Pons (tissue), 1 donor: ENCODE measurements at places on chromosomes 2 and 18.

GRCh38 chr2:151972241-151973012 is 126.4 kb downstream of the CACNB4 start:
- DNase-seq: no peak

- no peak for DNase-seq
Measured at GRCh38 chr2:184339966-184340365, 258.4 kb upstream of the ZNF804A start.

- no peak for DNase-seq
Measured at GRCh38 chr2:234032279-234032856, 18.1 kb upstream of the SPP2 start.

- no peak for DNase-seq
Measured at GRCh38 chr18:1057367-1057766, 152.7 kb downstream of the ADCYAP1 start.

DNA sequence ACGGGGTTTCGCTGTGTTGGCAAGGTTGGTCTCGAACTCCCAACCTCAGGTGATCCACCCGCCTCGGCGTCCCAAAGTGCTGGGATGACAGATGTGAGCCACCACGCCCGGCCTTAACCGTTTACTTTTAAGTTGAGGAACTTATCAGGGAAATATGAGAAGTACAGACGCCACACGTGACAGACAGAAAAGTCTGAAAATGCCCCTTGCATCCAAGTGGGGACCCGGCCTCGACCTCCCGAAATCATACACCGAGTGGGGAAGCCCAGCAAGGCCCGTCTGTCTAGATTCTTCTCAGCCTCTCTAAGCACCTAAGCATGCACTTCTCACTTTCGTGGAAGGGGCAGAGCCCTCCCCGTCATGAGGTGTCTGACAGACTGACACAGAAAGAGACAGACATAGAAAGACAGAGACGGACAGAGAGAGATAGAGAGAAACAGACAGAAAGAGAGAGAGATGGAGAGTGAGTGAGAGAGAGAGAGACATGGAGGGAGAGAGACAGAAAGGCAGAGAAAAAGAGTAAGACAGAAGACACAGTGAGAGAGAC is 107.3 kb upstream of the ANKRD30BL start:
- no peak for DNase-seq

DNA sequence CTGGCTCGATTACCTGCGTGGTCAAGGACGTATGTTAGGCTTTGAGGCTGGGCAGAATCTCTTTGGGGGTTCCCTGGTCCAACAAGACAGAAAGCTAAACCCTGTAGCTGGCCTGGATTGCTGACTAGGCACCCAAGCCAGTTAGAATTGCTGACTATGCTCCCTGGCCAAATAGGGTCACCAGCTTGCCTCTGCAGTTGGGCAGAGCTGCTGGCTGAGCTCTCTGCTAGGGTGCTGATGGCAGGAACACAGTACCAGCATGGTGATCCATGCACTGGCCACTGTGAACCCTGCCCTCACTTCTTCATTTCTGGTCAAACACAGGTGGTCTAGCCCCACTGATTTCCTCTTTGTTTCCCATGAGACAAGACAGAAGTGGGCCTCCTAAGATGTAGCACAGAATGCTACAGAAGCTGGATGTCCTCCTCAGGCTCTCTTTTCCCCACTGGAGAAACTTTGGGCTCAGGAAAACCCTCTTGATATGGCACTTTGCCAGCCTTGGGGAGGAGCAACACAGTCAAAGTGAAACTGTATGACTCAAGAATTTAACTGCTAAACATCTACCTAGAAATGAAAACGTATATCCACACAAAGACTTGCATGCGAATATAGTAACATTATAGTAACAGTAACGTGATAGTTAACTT is 20.8 kb downstream of the SP140L start:
- DNase-seq: no peak

GRCh38 chr2:197251576-197251975 is 59.0 kb downstream of the ANKRD44 start:
- DNase-seq: no peak

- no peak for DNase-seq
Measured at GRCh38 chr2:48849770-48850169, 94.2 kb upstream of the LHCGR start.

- no peak for DNase-seq
Measured at GRCh38 chr18:77209587-77209986, 40.1 kb upstream of the GALR1 start.

- no peak for DNase-seq
Measured at GRCh38 chr2:106724301-106724794, 161.6 kb downstream of the ST6GAL2 start.

- DNase-seq: no peak
Measured at GRCh38 chr2:95353055-95353575, 49.4 kb upstream of the FAHD2A start.

GRCh38 chr2:239158641-239159475 is 242.0 kb downstream of the HDAC4 start:
- no peak for DNase-seq

GRCh38 chr18:27057519-27058234 is 127.4 kb downstream of the CHST9 start:
- peak; percentile 62 for DNase-seq

GRCh38 chr2:157269922-157270321 is 12.4 kb downstream of the GALNT5 start:
- DNase-seq: no peak

- DNase-seq: no peak
Measured at GRCh38 chr2:38572167-38572566, 30.6 kb downstream of the HNRNPLL start.

GRCh38 chr2:111031546-111032478 is 88.9 kb upstream of the BCL2L11 start:
- DNase-seq: no peak

- no peak for DNase-seq
Measured at GRCh38 chr2:141109633-141110032, 1021.2 kb downstream of the LRP1B start.

DNA sequence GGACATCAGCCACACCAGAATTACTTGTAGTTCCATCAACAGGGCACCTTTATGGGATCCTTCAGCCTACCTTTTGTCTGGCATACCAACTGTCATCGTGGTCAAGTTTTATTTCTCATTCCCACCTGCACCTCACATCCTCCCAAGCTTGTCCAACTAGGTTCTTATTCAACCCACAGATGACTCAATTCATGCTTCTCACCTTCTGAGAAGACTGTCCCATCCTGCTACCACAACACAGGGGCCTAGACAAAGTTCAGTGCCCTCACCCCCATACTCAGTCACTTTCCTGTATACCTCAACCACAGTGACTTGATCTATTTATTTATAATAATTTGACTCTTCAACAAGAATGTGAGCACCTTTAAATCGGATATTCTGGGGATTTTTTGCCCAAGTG is 114.4 kb upstream of the ACVR1C start:
- DNase-seq: no peak

DNA sequence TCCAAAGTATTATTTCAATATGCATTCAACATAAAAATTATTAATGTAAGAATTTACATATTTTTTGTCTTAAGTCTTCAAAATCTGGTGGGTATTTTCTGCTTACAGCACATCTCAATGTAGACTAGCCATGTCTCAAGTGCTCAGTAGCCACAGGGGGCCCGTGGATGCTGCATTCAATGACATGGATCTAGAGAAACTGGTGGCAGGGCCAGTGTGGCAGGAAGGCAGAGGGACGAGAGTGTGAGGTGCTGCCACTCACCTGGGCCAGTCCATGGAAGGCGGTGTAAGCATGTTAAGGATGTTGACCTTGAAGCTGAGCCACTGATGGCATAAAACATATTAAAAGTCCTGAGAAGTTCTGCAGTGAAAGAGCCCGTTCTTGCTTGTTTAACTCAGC is 6.2 kb upstream of the LIPG start:
- DNase-seq: no peak

DNA sequence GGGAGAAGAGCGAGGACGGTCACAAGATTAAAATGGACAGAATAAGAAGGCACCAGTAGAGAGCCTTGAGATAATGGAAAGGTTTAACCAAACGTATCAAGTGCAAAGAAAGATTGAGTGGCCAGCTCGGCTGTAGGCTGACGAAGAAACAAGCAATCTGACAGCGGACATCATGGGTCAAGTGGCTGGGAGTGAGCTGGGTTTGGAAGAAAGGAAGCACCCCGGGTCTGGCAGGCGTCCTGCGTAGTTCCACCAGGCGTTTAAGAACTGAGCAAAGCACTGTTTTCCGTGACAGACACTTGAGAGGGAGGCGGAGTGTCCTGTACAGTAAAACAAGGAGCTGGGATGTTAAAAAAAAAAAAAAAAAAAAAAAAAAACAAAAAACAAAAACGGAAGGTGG is 27.1 kb downstream of the DAPL1 start:
- DNase-seq: no peak

GRCh38 chr2:239220981-239221396 is 179.8 kb downstream of the HDAC4 start:
- no peak for DNase-seq

DNA sequence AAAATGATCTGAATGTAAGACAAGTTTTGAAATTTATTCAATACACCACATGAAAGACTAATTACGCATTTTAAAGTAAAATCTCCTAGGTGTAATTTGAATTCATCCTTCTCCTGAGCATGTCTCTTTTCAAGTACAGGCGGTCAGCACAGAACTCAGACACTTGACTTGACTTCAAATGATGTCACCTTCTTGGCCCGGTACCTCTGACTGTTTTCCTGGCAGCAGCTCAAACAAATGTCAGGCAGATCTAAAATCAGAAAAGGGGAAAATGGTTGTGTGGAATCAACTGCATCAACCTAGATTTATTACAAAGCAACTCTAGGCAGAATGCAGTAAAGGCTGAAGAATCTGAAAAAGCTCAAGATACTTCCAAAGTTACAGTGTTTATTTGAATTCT is 11.4 kb upstream of the PROKR1 start:
- DNase-seq: no peak

DNA sequence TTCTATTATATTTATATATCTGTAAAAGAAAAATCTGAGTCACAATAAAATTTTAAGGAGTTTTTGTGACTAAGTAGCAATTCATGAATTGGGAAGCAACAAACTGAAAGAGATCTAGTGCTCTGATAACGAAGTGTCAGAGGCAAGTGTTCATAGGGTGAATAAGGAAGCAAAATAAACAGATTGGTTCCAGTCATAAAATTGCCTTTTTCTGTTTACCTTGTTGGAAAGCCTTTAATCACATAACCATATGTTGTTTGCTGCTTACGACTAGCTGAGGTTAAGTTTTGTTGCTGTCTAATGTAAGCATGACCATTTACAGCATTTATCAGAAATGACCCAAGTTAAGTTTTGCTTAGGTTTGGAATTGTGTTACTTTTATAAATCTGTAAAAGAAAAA is 358.9 kb downstream of the ARL6IP6 start:
- no peak for DNase-seq

DNA sequence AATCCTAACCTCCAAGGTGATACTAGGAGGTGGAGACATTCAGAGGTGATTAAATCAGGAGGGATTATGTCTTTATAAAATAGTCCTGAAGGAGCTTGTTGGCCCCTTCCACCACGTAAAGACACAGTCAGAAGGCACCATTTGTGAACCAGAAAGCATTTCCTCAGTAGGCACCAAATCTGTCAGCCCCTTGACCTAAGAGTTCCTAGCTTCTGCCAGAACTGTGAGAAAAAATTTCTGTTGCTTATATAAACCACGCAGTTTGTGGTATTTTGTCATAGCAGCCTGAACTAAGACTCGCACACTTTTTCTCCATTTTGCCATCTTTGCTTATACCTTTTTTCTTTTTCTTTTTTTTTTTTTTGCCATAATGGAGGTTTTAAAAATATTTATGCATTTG is 18.6 kb upstream of the NARS1 start:
- no peak for DNase-seq

GRCh38 chr2:240233885-240234502 is 93.5 kb upstream of the OTOS start:
- DNase-seq: no peak

DNA sequence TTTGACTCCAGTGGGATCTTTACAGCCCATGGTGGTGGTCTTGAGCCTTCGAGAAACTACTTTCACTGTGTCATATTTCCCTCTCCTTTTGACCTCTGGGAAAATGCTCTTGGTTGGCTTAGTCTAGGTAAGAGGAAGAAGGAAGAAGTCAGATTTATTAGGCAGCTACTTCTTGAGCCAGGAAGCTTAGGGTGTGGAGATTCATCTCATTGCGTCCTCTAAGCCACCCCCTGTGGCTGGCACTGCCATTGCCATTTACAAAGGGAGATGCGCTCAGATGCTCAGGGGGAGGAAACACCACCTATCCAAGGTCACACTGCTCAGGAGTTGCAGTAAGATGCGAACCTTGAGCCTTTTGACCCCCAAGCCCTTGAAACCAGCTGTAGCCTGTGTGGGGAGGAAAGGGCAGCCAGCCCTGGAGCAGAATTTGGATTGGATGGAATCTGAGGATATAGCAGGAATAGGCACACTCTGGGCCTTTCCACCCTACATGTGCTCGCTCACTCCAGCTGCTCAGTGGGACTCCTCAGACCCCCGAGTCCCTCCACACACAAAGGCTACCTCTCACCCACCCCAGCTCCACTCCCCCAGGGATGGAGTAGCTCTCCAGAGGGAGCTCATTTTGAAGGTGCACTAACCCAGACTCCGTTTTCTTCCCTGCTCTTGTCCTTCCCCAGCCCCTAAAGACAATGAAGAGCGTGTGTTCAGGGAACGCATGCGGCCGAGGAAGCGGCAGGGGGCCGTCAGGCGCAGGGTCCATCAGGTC is 321.3 kb upstream of the EPAS1 start:
- DNase-seq: no peak

GRCh38 chr2:16134436-16135165 is 194.3 kb downstream of the MYCN start:
- DNase-seq: no peak

DNA sequence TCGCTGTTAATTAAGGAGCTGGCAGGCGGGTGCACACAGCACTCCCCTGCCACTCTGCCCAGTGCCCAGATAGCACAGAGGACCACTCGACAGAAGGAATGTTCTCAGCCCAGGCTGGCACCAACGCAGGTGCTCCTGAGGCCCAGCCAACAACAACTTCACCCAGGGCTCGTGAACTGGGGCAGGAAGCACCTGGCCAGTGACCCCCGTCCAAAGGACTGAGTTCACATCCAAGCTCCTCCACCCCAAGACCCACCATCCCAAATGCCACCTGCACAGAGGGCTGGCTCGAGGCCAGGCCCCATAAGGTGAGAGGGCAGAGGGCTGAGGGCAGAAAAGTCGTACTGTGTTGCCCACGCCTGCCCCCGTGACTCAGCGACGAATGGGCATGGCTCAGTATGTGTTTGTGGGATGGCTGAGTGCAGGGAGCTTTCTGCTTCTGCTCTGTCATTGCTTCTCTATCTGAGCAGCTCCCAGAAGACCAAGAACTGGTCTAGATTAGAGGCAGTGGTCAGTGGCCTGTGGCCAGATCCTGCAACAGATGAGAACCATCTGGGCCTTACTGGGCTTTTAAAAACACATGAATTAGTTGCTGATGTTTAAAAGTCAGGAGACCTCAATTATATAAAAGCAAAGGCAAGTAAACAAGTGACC is 68.4 kb downstream of the POLR1A start:
- DNase-seq: peak; percentile 21

GRCh38 chr2:143026411-143027054 is 102.7 kb upstream of the ARHGAP15 start:
- DNase-seq: peak; percentile 26

- DNase-seq: no peak
Measured at GRCh38 chr2:11813951-11814350, 67.5 kb downstream of the LPIN1 start.

- no peak for DNase-seq
Measured at GRCh38 chr2:104213758-104214157, 640.2 kb upstream of the POU3F3 start.

GRCh38 chr2:232839411-232840079 is 30.5 kb upstream of the SNORC start:
- DNase-seq: peak; percentile 89

GRCh38 chr2:204665771-204666170 is 120.5 kb downstream of the PARD3B start:
- DNase-seq: no peak

- DNase-seq: no peak
Measured at GRCh38 chr2:57758686-57759085, 287.9 kb upstream of the VRK2 start.
